OCI-M1 (cell line): ENCODE measurements at places on chromosomes 6 and 20.

DNA sequence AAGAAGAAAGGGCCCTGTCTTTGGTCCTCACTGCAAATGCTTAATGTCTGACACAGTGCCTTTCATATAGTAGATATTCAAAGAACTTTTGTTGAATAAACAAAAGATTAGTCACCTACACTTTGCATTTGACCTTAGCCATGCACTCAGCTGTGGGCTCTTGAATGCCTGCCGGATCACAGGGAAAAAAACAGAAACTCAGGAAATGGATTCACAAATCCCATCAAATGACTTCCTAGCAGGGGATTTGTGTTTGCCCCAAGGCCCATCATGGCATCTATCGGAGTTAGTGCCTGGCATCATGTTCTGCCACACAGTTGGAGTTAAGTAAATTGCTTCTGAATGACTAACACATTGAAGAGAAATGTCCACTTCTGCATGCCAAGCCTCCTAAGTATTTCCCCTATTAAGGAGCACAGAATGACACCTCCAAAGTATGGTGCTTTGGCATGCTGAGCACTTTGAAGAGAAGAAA is 72.3 kb upstream of the DST start:
- DNase-seq = no peak

DNA sequence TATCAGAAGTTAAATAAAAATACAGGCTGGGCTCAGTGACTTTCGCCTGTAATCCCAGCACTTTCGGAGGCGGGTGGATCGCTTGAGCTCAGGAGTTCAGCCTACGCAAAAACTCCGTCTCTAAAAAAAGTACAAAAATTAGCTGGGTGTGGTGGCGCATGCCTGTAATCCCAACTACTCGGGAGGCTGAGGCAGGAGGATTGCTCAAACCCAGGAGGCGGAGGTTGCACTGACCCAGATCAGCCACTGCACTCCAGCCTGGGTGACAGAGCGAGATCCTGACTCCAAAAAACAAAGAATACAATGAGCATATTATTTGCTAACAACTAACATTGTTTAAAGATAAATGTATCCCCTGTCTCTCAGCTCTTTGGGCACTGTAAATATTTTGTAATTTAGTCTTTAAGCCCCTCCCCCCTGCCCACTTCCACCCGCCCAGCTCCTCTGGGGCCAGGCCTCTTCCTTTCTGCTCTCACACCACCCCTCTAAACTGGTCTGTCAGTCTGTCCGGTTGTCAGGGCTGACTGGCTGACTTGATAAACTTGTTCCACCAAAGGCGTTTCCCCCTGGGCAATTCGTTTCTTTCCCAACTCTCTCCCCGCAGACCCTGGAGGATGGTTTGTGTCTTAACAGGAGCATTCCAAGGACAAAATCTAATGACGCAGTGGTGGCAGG is 62.4 kb upstream of the QKI start:
- no peak for DNase-seq

DNA sequence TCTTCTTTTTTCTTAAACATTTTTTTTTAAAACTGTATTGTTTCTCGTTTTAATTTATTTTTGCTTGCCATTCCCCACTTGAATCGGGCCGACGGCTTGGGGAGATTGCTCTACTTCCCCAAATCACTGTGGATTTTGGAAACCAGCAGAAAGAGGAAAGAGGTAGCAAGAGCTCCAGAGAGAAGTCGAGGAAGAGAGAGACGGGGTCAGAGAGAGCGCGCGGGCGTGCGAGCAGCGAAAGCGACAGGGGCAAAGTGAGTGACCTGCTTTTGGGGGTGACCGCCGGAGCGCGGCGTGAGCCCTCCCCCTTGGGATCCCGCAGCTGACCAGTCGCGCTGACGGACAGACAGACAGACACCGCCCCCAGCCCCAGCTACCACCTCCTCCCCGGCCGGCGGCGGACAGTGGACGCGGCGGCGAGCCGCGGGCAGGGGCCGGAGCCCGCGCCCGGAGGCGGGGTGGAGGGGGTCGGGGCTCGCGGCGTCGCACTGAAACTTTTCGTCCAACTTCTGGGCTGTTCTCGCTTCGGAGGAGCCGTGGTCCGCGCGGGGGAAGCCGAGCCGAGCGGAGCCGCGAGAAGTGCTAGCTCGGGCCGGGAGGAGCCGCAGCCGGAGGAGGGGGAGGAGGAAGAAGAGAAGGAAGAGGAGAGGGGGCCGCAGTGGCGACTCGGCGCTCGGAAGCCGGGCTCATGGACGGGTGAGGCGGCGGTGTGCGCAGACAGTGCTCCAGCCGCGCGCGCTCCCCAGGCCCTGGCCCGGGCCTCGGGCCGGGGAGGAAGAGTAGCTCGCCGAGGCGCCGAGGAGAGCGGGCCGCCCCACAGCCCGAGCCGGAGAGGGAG is 580 bp downstream of the VEGFA start:
- peak; percentile 88 for DNase-seq

GRCh38 chr6:47376930-47377329 is 67.2 kb upstream of the TNFRSF21 start:
- no peak for DNase-seq

GRCh38 chr6:61868507-61869080 is 417.4 kb downstream of the KHDRBS2 start:
- no peak for DNase-seq
